ENCODE measurements at places on chromosomes 11 and 22.

GRCh38 chr11:13333456-13333957 is 55.9 kb downstream of the BMAL1 start:
- peak; percentile 39 for DNase-seq

- DNase-seq, result no peak
Observed at GRCh38 chr11:15197696-15198095, 83.0 kb downstream of the INSC start.

- DNase-seq, result peak; percentile 98
Observed at GRCh38 chr11:61756452-61757212, 4.2 kb downstream of the MYRF start.

GRCh38 chr11:41714101-41714500 is 254.6 kb upstream of the LRRC4C start:
- no peak for DNase-seq

DNA sequence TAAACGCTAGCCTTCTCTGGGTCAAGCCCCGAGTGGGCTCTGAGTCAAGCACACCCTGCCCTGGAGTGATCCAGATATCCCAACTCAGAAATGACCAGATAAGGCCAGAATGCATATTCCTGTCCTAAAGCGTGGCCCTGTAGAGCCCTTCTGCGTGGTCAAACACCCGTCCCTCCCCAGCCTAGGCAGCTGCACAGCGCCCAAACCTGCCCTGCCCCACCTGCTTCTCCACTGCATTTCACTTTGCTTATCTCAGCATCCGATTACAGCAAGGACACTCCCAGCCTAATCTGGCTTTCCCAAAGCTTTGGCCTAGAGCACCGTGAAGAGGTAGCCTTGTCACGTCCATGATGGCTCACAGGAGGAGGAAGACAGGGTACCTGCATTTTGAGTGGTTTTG is 11.9 kb upstream of the TMPRSS4 start:
- no peak for DNase-seq

DNA sequence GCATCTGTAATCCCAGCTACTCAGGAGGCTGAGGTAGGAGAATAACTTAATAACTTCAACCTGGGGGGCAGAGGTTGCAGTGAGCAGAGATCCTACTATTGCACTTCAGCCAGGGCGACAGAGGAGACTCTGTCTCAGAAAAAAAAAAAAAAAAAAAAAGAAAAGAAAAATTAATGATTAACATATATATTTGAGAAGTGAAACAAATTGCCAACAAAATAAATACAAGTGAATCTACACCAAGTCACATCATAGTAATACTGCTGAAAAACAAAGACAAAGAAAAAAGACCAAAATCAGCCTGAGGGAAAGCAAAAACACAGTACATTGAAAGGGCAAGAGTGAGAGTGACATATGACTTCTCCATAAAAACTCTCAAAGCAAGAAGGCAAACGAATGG is 123.7 kb downstream of the CASP12 start:
- no peak for DNase-seq

- DNase-seq, result peak; percentile 65
Observed at GRCh38 chr11:72683782-72684200, 9.6 kb upstream of the PDE2A start.

DNA sequence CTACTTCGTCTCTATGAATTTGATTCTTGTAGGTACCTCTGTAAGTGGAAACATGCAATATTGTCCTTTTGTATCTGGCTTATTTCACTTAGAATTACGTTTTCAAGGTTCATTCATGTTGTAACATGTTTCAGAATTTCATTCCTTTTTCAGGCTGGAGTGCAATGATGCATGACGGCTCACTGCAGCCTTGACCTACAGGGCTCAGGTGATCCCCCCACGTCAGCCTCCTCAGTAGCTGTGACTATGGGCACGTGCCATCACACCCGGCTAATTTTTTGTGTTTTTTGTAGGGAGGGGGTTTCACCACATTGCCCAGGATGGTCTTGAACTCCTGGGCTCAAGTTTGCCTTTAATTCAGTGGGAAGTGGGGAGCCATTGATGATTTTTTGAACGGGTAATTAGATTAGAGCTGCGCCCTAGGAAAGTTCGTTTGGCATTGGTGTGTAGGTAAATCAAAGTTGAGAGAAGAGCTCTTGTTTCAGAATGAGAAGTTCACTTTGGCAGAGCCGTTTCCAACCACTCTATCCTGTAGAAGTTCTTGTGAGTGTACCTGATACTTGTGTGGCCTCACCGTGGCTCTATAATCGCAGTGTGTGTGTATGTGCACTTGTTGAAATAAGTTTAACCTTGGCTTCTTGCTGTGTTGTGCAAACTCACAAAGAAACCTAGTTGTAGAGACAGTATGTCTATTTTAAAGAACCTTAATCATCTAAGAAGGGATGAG is 115.9 kb downstream of the NAV2 start:
- peak; percentile 52 for DNase-seq

DNA sequence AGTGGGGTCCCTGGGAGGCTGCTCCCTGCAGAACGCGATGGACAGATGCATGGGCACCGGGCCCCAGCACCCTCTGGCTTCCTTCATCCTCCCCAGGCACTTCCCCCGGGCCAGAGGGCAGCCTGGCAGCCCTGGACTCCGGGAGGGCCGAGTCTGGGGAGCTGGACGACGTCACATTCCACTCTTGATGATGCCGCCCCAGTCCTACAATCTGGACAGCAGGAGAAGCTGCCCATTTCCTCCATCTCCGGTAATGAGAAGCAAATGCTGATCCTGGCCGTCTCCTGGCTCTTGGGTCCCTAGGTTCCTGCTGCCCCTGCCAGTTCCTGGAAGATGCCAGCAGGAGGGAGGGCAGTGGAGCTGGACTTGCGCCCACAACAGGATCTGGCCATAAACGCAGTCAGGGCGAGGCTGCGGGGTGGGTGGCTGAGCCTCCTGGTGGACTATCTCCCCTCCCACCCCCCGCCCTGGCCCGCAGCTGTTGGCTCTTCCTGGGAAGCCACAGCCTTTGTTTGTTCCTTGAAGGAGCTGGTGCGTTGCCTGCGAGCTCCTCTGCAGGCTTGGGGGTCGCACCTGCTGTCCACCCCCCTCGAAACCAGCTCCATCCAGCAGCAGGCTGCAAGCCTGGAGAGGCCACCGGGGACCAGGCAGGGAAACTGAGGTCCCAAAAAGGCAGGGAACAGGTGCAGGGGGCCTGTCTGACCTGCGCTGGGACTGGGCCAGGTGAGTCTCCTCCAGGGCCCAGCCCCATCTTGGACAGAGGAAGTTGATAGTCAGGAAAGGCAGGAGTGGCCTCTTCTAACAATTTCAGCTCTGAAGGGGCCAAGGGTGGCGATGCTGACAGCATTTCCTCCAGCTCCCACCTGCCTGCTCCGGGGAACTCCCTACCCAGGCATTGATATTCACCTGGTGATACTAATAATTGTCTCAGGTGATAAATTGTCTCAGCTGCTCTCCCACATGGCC is 17.9 kb upstream of the MUC6 start:
- no peak for DNase-seq

GRCh38 chr22:30889268-30889995 is 79.1 kb downstream of the MORC2 start:
- DNase-seq, result no peak

- DNase-seq, result no peak
Observed at GRCh38 chr11:95279921-95280868, 49.2 kb upstream of the SESN3 start.

DNA sequence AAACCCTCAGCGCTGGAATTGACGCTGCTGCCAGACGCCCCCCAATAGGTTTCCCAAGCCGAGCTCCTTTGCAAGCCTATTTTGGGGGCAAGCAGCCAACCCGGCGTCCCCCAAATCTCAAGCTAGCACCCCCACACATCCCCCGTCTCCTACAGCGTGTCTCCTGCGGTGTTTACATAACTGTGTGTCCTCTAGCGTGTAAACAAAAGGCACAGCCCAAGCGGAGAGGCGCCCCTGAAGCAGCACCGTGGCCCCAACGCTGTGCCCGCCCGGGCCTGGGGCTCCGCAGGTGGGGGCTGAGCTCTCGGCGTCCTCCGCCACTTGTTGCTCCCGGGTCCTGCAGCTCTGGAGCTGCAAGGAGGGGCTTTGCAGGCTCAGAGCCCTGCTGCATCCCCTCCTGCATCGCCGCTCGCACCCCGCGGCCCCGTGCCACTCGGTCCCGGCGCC is 1.6 kb downstream of the CADM1 start:
- DNase-seq, result no peak

GRCh38 chr11:76644591-76644990 is 26.0 kb downstream of the LRRC32 start:
- no peak for DNase-seq

GRCh38 chr11:116808262-116809175 is 14.6 kb downstream of the APOA4 start:
- DNase-seq, result no peak

DNA sequence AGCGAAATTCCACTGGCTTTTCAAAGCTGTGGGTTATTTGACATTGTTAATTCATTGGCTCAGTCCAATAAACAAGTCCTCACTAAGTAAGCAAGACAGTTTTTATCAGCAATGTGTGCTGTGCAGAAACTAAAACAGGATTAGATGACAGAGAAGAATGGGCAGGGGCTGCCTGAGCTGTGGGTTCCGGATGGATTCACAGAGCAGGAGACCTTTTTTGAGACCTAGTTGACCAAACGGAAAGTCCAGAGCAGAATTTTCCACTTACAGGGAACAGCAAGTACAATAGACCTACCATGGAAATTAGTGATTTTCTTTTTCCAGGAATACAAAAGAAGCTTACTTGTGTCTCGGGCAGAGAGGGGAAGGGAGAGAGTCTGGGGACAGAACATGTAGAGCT is 5.2 kb upstream of the KDM4F start:
- no peak for DNase-seq

- no peak for DNase-seq
Observed at GRCh38 chr22:34783436-34783835, 282.5 kb upstream of the ISX start.

DNA sequence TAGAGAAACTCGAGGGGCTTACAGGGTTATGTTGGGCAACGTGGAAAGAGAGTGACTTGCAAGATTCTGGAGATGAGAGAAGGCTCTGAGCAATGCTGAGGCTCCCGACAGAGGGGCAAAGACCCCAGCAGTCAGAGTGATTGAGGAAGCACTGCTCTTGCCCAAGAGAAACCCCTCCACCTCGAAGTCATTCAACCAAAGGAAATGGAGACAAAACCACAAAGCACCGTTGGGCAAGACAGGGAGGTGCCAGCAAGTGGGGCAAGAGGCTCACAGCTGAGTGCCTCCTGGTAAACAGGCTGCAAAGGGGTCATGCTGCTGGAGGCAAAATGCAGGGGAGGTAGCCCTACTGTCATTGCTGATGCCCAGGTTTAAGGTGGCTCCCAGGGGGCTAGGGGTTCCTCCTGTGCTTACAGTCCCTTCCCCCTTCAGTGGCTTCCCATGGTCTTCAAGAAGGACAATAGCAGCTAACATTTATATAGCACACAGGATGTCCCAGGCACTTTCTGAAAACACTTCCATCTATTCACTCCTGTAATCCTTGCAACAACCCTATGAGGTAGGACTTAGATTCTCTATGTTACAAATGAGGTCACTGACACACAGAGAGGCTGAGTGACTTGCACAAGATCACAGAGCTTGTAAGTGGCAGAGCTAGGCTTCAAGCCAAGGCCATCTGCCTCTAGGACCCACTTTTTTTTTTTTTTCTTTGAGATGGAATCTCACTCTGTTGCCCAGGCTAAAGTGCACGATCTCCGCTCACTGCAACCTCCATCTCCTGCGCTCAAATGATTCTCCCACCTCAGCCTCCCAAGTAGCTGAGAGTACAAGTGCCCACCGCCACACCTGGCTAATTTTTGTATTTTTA is 18.1 kb upstream of the MYH9 start:
- peak; percentile 99 for DNase-seq

DNA sequence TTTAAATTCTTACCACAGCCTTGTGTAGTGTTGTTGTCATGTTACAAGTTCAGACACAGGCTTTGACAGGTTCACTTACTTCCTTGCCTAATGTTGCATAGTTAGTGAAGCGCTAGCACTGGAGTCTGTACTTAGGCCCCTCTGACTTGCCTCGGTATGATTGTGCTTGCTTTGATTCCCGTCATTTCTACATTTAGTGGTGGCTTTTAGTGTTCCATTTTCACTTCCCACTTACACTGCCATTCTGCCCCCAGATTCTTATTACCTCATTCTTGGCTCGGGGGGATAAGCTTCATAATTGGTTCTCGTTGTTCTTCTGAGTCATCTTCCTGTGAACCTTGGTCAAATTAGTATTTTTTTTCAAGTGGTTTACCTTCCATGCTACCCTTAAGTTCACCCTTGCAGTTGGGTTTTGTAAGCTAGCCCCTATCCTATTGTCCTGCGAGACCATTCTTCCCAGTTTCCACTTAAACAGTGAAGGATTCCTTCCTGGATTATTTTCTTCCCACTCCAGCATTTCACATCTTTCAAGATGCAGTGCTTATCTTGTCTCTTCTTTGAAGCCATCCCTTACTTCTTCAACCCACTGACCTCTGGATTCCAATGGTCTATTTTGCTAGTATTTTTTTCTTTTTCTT is 68.7 kb downstream of the DDX10 start:
- DNase-seq, result peak; percentile 82

DNA sequence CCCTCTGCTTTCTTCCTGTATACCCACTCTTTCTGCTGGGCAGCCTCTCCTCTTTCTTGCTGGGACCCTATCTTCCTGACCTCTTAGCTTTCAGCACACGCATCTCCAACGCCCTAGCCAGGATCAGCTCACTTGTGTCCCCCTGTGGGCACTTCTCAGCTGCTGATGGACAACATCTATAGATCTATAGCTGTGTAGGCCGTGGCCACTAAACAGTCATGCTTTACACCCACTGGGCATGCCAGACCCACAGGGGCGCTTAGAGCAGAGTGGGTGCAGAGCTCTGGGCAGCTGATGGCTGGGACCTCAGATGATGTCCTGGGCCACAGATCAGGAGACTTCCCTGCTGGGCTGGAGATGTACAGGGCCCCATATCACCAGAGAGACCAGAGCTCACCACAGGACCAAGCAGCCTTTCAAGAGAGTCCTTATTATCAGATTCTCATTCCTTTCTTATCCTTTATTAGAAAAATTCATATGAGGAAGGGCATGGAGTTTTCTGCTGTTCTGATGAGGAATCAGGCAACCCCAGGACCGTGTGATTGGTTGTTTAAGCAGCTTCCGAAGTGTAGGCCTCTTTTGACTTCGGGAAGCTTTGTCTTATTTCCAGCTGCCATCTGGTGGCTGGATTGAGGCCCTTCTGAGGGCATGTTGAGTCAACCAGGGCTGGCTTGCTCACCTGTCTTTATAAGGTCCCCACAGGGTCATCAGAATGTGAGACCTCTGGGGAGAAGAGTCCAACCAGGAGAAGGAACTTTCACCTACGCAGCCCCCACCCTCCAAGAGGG is 60.5 kb downstream of the OSBP2 start:
- DNase-seq, result peak; percentile 66

GRCh38 chr22:33561149-33561807 is 359.0 kb downstream of the LARGE1 start:
- DNase-seq, result no peak

DNA sequence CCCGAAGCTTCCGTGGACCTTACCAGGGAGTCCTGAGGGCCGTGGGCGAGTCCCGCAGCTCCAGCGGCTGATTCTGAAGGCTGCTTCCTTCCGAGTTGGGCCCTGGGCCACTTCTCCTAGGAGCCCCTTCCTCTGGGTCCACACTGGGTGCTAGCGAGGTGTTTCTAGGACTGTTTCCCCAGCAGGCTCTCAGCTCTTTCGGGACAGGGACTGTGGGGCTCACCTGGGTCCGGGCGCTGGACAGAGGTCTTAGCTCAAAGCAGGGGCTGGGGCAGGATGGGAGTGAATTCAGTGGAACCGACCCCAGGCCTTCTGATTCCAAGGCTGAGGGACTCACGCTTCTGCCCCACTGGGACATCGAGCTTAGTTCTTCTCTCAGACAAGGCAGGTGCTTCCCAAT is 29.3 kb upstream of the CSNK1E start:
- DNase-seq, result no peak

- no peak for DNase-seq
Observed at GRCh38 chr11:123682696-123683410, 28.4 kb upstream of the SCN3B start.

- DNase-seq, result no peak
Observed at GRCh38 chr11:87477321-87477720, 439.6 kb downstream of the TMEM135 start.
